ENCODE measurements at places on chromosomes 5 and 9. TPM values are rescaled to one million over a fixed set of nuclear protein-coding genes. Genes with fewer than 3 reads are reported as not detected.

DNA sequence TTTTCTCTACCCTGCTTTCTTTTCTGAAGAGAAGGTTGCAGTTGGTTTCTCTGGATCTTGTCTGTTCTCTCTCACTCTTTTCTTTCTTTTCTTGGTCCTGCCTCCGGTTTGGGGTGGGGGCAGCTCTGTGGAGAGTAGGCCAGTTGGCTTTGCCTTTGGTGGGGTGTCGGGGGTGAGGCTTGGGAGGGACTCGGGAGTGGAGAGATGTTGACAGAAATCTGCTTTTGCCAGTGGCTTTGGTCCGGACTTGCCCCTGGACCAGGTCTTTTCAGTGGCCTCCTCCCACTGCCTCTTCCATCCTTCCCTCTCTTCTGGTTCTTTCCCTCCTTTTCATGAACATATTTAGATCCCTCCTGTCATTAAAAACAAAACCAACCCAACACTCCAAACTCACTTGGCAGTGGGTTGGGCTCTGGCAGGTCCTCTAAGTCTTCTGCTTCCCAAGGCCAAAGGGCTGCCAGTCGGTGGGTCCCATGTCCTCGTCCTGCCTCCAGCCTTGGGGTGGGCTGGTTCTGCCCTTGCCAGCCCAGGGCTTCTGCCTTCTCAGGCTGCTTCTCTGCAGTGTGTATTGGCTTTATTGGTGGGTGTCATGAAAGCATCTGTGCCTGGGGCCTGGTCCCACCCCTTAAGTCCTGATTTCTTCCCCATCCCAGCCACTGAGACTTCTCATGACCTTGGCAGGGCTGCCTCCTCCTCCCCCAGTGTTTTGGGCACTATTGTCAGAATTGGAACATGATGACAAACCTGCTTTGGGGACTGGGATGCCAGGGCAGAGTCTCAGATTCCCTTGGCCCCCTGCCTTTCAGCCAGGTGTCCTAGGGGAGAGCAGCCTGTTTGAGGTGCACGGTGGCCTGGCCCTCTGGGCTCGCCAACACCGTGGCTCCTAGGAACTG is 16.9 kb downstream of the ANKRD33B start:
- no peaks in the 10 kb centered on the region for H3K36me3 ChIP-seq
- peaks cover 8% of the 10 kb centered on the region for H3K4me1 ChIP-seq
- H3K4me3 ChIP-seq, result no peak overlapping the region

- H3K36me3 ChIP-seq, result no peaks in the 10 kb centered on the region
- H3K27ac ChIP-seq, result no peak overlapping the region
- H3K4me1 ChIP-seq, result no peaks in the 10 kb centered on the region
- H3K27me3 ChIP-seq, result no peaks in the 10 kb centered on the region
- DNase-seq, result no peak
These were observed 233.0 kb downstream of the SGCD start for GRCh38 chr5:156560002-156560401.

GRCh38 chr9:135816651-135816970 is 90.7 kb downstream of the CAMSAP1 start:
- DNase-seq, result no peak
- no peaks in the 10 kb centered on the region for H3K4me1 ChIP-seq
- H3K36me3 ChIP-seq, result peaks cover 10% of the 10 kb centered on the region
- H3K27me3 ChIP-seq, result no peaks in the 10 kb centered on the region
- H3K27ac ChIP-seq, result no peak overlapping the region

GRCh38 chr5:52597625-52598024 is 190.1 kb upstream of the ITGA1 start:
- no peak overlapping the region for H3K27ac ChIP-seq
- no peak for DNase-seq
- no peaks in the 10 kb centered on the region for H3K4me1 ChIP-seq
- no peak overlapping the region for H3K4me3 ChIP-seq

DNA sequence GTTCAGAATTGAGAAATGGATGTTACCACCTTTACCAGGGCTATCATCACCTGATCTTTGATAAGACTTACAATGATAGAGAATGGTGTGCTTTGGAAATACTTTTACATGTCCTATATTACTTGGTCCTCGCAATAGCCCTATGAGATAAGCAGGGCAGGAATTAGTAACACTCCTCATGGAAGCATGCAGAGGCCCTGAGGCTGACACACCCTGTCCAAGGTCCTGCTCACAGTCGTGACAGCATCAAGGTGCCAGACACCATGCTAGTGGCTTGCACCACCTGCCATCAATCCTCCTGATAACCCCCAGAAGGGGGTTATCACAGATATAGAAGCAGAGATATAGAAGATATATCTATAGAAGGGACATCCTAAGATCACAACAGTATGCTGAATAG is 216.8 kb upstream of the TBC1D2 start:
- H3K4me3 ChIP-seq, result no peak overlapping the region
- no peaks in the 10 kb centered on the region for H3K4me1 ChIP-seq
- H3K27ac ChIP-seq, result no peak overlapping the region
- no peaks in the 10 kb centered on the region for H3K36me3 ChIP-seq

The ANKDD1B gene
- total RNA-seq, result 0.73 TPM
